ENCODE measurements at places on chromosomes 4 and X. TPM values are rescaled to one million over a fixed set of nuclear protein-coding genes. Genes with fewer than 3 reads are reported as not detected.

WDR17 gene
- total RNA-seq = 0.87 TPM

DNA sequence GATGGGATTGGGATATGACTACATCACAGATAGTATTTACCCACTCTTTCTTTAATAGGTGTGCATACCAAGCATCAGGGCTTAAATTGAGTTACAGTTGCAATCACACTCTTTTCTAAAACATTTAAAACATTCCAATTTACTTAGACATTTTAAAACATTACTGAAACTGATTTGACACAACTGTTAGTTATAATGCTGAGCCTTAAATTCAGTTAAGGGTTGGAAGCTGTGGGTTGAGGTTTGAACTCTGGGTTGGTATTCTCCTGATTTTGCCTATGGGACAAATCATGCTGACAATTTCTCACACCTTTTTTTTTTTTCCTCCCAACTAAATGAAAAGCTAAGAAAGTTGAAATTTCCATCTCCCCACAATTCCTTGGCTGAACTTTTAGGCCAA lies 16.3 kb downstream of the SLIT2 start:
- DNase-seq = no peak

DNA sequence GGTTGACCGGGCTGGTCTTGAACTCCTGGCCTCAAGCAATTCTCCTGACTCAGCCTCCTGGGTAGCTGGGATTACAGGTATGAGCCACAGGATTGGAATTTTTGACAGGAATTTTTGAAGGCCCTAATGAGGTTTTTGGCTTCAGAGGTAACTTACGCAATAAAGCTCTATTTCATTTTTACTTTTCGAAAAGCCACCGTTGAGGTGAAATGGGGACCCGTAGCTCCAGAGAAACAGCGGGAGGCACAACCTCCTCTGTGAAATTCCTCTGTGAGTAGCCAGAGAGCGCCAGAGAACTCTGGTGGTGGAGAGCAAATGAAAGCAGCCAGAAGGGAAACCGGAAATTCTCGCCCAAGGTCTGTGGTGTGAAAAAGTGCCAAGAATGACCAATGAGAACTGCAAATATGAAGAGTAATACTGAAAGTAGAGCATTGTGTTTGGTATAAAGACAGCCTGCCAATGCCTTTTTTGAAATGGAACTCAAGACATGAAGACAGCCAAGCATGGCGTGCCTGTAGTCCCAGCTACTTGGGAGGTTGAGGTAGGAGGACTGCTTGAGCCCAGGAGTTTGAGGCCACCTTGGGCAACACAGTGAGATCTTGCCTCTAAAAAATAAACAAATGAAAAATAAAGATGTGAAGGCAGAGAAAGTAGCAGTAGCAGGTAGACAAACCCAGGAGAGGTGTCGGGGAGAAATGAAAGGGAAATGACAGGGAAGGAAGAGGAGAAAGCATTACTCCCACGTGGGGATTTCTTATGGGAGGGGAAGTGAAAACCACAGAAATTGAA lies 33.0 kb upstream of the TMEM131L start:
- DNase-seq = peak; percentile 85

ZFYVE28 gene
- total RNA-seq = 17.2 TPM

UCP1 gene
- not detected for total RNA-seq

DNA sequence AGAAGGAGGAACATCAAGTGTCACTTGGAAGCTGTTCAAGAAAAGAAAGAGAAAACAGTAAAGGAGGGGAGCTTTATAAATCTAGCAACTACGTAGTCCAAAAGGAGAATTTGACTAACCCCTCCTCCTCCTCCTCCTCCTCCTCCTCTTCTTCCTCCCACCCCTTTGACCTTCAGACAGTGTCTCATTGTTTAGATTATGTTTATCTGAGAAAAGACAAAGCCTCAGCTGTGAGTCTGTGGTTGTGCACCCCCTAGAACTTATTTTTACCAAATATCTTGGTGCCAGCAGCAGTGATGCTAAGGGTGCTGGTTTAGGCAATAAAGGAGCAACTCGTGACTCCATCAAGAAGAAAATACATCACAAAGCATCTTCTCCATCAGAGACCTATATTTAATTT lies 68.9 kb upstream of the BMP2K start:
- DNase-seq = no peak

DNA sequence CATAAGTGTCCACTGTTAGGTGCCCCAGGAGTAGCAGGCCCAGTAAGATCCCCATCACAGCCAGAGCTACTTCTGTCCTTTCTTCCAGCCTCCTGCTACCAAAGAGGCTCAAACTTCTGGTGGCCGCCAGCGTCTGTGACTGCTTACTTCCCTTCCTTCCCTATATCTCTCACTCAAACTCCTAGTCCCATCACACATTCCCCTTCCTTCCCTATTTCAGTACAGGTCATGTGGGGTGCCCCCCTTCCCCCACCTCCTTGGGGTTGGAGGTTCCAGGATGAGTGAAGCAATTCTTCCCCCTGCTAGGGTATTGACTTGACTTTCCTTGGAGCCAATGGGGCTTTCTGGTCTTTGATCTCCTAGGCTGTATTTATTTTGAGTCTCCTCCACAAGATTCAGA lies at the start of gene VSIG4:
Gene VSIG4, minus strand, starts transcription at position 137 of the 400 bp plus-strand sequence. Its CDS starts 82 bp downstream, at position 55.
- DNase-seq = no peak

DNA sequence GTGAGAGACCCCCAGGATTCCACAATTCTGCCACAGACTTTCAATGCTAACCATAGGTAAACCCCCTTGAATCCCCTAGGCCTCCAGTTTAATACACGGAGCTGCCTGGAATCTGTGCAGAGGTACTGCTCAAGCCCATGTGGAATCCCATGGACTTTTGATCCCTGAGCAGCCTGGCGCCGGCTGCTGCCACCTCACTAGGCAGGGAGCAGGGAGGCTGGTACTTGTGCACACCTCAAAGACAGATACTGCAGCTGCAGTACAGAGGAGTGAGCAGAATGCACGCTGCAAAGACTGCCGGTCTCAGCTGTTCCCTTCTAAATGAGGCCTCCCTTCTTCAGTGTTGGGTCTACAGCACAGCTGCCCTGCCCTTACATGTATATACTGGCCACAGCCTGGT lies 79.4 kb downstream of the RPS6KA6 start:
- DNase-seq = no peak

DNA sequence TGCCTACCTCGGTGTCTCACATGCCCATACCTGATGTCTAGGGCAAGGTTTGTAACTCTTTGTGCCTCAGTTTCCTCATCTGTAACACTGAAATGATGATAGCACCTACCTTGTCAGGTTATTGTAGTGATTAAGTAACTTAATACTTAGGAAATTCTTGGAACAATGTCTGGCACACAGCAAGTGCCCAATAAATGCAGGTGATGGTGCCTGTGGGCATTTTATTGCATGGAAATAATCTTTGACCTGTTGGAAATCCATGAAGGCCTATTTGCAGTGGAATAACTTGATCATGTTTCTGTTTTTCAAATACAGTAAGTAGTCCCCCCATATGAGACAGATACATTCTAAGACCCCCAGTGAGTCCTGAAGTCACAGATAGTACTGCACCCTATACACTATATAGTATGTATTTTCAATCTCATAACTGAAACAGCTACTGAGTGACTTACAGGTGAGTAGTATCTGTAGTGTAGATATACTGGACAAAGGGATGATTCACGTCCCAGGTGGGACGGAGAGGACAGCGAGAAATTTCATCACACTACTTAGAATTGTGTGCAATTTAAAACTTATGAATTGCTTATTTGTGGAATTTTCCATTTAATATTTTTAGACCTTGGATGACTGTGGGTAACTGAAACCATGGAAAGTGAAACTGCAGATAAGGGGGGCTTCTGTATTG lies 42.1 kb downstream of the AFF1 start:
- DNase-seq = no peak

- no peak for DNase-seq
Measured at GRCh38 chrX:118720058-118720707, 7.2 kb upstream of the IL13RA1 start.

DNA sequence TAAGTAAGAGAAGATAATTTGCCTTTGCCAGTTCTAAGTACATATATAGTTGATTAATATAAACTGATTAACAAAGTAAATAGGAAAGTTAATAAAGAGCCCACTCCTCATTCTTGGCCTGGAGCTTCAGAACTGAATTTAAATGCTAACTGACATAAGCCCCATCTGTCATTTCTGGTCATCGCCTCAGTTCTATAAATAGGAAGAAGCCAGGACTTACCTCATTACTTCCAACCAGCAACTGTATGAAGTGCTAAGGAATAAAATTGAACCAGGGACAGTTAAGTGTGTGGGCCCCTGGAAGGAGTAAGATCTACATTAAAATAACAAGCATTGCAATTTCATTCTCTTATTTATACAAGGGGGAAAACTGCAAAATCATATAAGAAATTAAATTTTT lies 52.0 kb upstream of the PDLIM5 start:
- no peak for DNase-seq

GRCh38 chr4:11914406-11914805 lies 485.7 kb upstream of the HS3ST1 start:
- no peak for DNase-seq

DNA sequence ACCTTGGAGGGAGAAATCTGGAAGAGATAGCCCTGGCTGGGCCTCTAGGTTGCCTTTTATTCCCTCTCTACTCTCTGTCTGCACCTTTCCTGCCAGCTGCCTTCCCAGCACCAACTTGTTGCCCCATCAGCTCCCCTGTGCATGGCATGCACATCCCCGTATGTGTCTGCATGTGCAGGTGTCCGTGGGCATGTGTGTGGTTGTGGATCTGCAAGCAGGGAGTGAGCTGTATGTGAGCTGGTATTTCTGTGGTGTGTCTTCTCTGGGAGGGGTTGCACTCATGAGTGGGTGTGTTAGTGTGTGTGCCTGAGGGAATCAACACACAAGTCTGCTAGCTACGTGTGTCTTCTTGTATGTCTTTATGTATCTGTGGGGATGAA lies 9.9 kb downstream of the L1CAM start:
- no peak for DNase-seq

DNA sequence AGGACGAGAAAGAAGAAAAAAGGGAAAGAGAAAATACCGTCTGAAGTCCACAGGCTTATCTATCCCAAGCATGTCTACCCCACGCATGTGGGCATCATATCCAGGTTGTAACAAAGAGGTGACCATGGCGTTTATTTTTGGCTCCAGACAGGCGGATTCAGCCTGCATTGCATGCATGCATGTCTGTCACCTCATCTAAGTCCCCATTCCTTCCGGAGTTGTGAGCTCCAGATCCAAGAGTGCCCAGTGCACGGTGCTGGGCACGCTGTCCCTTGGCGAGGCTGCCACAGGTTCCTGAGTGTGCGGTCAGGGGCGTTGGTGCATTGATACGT lies 905 bp upstream of the GALNTL6 start:
- no peak for DNase-seq

FDCSP gene
- not detected for total RNA-seq

SRP72 gene
- total RNA-seq = 135 TPM

DNA sequence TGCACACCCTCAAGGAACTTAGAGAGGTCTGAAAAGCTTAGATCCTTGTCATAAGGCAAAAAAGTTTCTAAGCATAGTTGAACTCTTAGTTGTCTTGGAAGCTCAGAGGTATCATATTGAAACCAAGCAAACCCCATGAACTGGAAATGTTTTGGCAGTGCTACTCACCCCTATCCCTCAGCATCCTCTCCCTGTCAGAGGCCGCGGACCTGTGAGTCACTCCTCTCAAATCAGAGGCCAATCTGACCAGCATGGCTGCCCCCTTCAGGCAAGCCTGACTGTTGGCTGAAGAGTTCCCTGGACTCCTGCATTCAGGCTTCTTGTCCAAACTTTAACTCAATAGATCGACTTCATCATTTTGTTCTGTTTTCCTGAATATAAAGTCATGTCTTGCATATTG lies 69.4 kb downstream of the KCNIP4 start:
- DNase-seq = no peak

DNA sequence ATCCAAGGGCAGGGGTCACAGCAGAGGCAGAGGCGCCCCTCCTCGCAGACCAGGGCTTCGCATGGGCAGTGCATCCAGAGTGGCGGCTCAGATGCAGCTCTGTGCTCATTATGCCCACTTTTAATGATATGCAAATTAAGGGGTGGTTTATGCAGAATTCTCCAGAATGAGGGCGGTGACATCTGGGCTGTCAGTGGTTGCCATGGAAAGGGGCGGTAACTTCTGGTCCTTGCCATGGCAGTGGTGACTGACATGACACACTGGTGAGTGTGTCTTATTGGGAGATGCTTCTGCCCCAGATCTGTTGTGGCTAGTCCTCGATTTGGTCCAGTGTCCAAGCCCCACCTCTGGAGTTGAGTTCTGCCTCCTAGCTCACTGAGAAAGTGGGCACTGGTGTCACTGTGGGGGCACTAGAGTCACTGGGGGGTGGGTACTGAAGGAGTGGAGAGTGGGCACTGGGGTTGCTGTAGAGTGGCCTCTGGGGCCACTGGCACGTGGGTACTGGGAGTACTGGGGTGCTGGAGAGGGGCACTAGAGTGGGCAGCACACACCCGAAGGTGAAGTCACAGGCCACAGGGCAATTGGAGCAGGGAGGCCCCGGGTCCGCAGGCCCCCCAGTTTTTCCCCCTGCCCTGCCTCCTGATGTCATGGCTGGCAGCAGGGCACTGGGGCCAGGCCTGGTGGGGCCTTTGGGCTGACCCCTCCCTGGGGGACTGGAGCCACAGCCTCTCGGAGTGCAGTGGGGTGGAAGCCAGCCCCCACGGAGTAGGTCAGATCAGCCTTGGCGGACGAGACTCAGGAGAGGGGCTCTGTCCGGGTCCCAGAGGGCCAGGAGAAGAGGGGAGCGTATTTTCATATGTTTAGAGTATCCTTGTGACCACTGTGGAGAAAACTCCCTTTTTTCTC lies 98.6 kb upstream of the NKX1-1 start:
- no peak for DNase-seq

GRCh38 chrX:11786862-11787261 lies 28.8 kb downstream of the MSL3 start:
- DNase-seq = no peak

DNA sequence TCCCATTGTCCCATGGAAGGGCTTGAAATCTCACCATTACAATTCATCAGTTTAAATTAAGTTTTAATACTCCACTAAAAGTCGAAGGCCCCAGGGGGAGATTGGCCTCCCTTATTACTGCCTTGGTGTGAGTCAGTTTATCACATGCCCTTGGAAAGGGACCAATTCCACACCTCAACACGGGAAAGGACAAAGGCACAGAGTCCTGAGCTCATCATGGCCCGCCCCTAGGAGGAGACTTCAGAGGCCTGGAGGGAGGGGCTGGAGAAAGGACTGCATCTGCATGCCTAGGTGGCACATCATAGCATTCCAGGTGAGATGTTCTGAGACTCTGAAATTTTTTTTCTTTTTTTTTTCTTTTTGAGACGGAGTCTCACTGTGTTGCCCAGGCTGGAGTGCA lies 2.8 kb upstream of the SEL1L3 start:
- DNase-seq = no peak

DNA sequence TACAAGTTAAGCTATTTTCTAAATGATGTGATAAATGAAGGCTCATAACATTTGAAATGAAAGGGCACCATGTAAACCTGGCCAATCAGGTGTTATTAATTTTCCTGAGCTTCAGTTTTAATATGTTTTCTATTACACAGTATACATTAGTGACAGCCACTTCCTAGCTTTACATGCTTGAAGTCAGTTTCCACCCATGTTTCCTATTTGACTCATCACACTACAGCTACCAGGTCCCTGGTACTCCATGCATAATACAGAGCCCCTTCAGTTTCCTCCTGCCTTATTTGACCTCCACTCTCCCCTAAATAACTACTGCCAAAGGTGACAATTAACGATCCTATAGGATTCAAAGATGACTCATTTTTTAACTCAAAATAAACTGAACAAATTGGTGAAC lies 18.3 kb downstream of the ZNF518B start:
- no peak for DNase-seq

GRCh38 chrX:39650768-39651347 lies 446.9 kb downstream of the BCOR start:
- no peak for DNase-seq

Data from activated CD4-positive, alpha-beta T cell treated with anti-CD3 and anti-CD28 coated beads, Interleukin-2, amount 10 ng/mL, durations not matched to agents 7 days and 5 days (primary cell).